Activated naive CD4-positive, alpha-beta T cell treated with anti-CD3 and anti-CD28 coated beads, Interleukin-2, amount 10 ng/mL, durations not matched to agents 7 days and 5 days (primary cell): ENCODE measurements at places on chromosomes 3 and 15.

DNA sequence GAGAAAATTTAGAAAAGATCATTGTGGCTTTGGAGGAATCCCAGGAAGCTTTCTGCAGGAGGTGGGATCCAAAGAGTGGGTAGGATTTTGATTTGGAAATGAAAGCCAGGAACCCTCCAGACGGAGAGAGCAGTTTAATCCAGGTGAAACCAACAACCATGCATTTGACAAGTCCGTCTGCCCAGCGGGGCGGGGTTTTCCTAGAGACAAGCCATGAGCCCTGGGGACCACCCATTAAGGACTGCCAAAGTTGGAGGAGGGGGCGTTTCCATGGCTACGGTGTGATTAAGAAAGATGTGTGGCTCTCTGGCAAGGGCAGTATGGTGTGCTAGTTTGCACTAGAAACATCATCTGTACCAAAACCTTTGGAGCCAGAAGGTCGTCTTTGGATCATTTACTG is 53.4 kb downstream of the SRGAP3 start:
- DNase-seq, result no peak

GRCh38 chr3:156603379-156604017 is 48.6 kb upstream of the SSR3 start:
- DNase-seq, result no peak

DNA sequence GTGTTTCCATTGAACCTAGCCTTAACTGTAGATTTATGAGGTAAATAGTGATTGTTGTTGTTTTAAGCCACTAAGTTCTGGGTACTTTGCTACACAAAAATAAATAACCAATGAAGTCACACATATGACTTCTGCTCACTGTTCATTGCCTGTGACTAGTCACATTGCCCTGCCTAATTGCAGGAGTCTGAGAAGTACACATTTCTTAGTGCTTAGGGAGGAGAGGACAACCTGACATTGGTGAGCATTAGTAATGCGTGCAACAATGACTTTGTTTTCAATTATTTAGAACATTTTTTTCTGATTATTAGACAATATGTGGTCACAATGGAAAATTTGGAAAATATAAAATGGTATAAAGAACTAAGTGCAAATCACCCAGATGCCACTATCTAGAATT is 133.2 kb upstream of the DAZL start:
- no peak for DNase-seq

DNA sequence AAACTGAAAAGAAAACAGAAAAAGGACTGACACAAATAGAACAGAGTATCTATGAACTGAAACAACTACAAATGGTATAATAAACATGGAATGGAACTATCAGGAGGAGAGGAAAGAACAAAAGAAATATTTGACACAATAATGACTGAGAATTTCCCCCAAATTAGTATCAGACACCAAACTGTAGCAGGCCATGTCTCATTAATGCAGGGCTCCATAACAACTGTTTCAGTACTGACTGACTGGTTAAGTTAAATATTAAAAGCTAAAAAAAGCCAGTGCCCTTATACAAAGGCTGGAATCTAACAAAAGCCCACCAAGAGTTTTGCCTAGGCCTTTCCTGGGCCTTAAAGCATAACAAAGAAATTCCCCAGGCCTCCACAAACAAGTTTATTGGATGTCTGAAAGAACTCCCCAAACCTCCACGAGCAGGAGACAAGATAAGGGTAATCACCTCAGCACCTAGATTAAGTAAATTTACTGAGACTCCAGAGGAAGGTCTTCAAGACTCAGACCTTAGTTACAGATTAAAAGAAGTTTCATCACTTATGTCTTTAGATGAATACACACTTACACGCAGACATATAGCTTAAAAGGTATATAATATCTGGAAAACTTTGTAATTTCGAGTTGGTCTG is 45.7 kb downstream of the KPNA1 start:
- no peak for DNase-seq

DNA sequence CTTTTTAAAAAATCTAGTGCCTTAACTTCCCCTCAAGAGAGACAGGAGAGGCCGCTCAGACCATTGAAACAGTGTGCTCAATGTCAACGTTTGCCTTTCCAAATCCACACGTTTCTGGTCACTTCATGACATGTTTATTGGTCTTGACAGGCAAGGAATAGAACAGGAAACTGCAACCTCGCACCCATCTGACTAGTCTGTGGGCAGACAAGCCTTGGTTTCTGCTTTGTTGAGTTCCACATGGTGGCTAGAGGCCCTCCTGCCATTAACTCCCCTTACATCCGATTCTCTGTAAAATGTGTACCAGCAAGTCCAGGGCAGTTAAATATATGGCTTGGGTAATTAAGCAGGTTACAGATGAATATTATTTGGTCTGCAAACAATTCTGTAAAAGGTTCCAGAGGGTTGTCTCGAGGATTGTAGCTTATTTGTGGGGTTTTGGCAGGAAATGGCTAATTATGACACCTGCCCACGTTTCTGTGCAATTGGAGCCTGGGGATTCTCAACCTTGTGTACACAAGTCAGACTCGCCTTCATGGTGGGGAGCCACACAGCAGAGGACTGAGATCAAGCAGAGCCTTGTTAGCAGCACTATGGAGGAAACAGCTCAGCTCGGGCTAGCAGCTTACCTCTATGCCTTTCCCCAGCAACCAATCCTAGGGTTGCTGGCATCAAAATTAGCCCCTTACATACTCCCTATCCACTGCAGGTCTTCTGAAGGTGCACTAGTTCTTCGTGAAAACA is 317.5 kb upstream of the IGF1R start:
- DNase-seq, result no peak
